T-helper 9 cell (primary cell): ENCODE measurements at places on chromosomes 6 and 20.

- DNase-seq = no peak
Measured at GRCh38 chr6:107564589-107564951, 74.7 kb downstream of the SOBP start.

DNA sequence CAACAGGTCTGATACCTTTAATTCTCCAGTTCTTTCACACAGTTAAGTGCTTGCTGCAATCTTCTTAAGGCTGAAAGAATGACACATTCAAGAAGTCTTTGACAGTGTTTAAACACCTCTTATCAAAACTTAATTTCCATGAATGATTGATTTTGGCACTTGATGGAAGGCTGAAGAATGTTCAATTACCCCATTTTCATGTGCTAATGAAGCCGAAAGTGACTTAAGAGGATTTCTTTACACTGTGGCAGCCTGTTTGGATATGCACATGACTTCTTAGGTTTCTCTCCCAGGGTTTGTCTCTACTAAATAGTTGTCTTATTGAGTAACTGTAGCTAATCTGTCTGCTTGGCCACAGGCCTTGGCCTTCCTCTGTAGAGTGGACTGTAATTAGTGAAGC, 81.1 kb upstream of the PRDM1 start:
- no peak for DNase-seq

DNA sequence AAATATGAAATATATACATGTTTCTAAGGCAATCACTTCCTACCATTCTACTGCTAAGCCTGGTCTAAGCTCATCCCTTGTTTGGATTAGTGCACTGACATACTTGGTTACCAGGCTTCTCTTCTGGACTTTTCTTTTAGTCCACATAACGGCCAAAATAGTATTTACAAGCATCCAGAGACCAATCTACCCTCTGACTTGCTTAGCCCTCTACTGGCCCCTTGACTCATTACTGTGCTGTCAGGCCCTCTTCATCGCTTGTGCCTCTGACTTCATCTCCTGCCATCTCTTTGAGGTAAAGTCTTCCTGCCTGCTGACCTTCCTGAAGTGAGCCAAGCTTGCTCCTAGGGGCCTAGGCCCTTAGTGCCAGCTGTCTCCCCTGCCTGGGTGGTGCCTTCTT, 35.1 kb downstream of the TULP4 start:
- no peak for DNase-seq

- DNase-seq = no peak
Measured at GRCh38 chr6:33983109-33983716, 162.7 kb downstream of the GRM4 start.

DNA sequence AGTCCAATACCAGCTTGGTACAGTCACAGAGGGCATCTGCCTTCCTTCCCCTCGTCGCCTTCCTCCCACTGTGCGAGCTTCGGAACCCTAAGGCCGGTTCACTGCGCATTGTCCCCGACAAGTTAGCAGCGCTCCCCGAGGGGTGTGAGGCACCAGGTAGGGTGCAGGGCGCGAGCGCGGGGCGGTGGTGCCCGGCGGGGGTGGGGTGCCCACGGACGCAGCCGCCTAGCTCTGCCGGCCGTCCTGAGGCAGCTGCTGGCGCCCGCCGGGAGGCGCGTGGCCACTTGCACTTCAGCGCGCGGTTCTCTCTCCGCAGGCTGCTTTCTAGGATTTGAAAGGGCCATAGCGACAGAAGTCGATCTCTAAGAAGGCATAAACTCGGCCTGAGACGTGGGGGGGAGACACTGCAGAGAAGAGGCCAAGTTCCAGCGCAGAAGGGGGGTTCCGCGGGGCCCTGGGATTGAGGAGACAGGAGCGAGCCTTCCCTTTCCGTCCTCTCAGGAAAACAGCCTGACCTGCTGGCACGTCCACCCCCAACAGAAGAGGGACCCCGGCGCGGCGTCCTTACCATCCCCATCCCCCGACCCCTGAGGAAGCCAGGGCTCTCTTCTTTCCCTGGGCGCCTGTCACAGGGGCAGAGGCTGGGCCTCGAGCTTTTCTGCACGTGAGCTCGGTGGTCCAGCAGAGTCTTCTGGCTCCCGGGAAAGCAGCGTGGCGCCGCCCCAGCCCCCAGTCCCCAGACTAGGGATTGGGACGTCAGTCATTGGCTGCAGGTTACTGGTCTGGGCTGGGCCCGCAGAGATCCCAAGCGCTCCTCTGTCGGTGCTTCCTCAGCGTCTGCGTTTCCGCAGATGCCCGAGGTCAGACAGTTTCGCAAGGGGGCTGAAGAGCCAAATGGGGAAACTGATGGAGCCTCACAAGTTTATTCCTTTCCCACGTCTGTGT, 15.6 kb upstream of the PRDM13 start:
- no peak for DNase-seq

DNA sequence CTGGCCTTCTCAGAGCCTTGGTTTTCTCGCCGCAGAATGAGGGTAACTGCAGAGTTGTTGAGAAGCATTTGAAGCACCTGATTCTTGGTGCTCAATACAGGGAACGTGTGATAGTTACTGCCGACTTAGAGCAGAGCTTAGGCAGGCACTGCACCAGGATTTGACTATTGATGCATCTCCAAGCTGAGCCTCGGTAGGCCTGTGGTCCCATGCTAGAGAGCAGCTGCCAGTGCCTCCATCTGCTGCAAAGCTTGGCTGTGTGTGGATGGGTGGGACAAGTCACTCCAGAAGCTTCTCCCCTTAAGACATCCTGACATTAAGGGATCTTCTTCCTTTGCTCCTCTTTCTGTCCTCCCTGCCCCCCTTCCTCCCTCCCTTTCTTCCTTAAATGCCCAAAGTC, 40.9 kb downstream of the FAM209B start:
- DNase-seq = no peak

DNA sequence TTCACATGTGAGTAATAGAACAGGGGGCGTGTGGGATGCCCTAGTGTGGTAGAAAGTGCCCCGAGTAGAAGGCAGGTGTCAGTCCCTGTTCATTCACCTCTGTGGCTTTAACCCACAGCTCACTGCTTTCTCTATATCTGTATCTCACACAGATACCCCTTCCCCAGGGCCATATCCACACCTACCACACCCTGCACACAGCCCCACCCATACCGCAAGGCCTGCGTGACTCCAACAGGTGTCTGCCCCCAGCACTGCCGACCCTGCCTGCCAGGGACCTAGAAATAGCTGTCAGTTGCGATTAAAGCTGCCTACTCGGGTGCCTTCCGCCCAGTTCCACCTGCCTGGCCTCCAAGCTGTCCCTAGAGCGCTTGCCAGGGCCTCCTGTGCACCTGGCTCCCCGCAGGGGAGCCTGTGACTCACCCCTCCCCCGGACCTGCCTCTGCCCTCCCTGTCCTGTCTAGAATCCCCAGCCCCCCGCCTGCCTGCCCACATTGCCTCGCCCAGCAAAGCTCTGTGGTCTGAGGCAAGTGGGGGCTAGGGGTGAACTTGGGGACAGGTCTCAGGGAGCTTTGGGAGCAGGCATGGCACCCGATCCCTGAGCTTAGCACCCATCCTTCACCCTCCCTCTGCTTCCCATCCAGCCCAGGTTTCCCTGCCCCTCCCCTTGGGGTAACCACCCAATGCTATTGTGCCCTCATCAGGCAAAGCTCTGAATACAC, 38.3 kb upstream of the ID1 start:
- no peak for DNase-seq
